ENCODE measurements at places on chromosomes 6 and 20. TPM values are rescaled to one million over a fixed set of nuclear protein-coding genes. Genes with fewer than 3 reads are reported as not detected.

Gene GABRR2
- total RNA-seq, result not detected

- no peak for DNase-seq
Measured at GRCh38 chr6:45502456-45502855, 124.7 kb upstream of the SUPT3H start.

Gene KHDC1L
- total RNA-seq, result not detected

DNA sequence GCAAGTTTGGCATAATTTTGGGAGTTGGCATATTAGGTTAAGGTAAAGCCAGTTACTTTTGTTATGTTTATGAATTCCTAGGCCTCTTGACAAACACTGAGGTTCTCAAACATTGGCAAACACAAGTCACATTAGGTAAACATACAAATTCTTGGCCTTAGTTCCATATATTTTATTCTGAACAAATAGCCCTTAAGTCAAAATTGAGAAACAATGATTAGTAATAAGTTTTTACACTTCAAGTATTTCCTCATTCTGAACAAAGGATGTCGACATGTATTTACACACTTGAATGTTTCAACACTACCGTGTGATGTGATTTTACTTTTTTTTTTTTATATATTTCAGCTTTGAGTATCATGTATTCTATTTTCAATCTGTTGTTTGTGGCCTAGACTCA, 3.8 kb upstream of the ECHDC1 start:
- DNase-seq, result no peak

DNA sequence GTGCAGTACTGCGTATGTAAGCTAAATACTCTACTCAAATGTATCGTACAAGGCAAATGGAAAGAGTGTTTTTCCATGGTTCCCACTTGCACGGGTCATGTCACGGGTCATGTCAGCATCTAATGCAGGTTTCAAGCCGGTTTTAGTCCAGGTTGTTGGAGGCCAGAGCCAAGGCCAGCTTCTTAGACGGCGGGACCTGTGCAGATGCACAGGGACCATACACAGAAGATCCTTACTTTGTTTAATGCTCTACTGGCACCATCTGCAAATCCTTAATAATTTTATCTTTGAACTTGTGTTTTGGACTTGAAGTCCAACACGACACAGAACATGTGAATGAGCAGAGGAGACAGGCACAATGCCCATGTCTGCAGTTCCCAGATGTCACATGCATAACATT, 42.7 kb downstream of the SOD2 start:
- DNase-seq, result no peak

All from transverse colon (tissue), 4 donors.